Esophagus squamous epithelium (tissue), 5 donors: ENCODE measurements at places on chromosomes 13 and 19.

DNA sequence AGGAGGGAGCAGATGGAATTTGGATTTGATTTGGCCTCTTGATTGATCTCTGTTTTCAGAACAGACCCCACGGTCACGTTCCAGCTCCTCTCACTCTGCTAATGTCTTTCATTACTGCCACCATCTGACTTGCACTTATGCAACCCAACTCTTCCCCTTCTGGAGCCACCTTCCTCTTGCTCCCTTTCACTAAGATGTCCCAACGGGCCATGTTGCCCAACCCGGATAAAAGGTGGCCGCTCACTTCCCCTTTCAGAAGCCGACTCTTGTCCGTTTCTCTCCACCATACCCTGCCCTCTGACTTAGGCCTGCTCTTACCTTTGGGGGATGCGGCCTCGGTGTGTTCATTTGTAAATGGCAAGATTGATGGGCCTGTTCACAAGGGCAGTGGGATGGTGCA is 27.4 kb upstream of the CYP4F8 start:
- DNase-seq: no peak

GRCh38 chr13:60642552-60642951 is 245.5 kb downstream of the TDRD3 start:
- no peak for DNase-seq

- DNase-seq: no peak
Measured at GRCh38 chr19:23075031-23075733, 41.6 kb upstream of the ZNF730 start.

GRCh38 chr19:45376045-45376724 is 5.8 kb upstream of the ERCC2 start:
- no peak for DNase-seq

DNA sequence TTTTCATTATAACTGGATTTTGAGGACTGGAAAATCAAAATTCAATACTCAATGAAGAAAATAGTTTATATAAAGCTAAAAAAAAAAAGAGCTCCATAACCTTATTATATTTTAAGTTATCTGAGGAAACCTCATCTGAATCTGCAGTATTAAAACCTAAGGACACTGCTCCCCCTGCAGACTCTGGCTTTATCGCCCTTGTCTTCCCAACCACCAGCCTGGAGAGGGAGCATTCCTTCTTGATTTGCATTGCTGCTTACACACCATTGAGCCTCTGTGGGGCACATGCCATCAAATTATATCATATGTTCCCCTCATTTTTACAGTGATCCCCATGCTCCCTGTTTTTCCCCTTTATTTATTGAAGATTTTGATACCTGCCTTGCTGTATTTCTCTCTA is 871.4 kb upstream of the GPC6 start:
- no peak for DNase-seq

- no peak for DNase-seq
Measured at GRCh38 chr19:48398375-48399235, 5.1 kb downstream of the GRIN2D start.

DNA sequence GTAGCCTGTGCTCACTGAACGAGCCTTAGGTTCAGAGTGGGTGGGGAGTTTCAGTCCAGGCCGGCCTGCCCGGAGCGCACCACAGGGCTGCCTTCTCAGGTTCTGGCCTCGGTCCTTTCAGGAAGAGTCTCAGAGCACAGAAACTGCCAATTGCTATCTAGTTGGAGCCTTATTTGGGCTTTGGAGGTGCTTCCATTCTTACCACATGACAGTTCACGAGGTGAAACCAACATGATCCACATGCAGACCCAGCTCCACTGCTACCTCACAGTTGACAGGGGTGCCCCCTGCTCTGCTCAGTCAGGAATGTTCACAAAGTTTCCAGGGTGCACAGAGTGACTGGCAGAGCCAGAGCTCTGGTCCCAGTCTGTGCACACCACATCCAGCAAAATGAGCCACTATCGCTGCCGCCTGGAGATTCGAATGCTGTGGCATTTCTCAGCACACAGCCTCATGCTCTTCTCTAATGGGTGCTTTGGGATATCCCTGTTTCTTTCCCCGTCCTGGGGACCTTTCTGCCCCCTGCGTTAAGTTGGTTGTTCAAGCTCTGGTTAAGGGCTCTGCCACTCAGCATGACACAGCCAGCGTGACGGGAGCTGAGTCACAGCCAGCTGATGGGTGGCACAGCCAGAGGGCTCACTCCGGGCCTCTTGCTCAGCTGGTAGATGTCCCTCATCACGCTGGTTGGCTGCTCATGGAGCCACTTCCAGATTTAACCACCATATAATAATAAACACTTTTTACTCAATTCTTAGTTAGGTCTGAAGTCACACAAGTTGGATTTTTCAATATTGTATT is 7.5 kb upstream of the SACS start:
- DNase-seq: no peak

DNA sequence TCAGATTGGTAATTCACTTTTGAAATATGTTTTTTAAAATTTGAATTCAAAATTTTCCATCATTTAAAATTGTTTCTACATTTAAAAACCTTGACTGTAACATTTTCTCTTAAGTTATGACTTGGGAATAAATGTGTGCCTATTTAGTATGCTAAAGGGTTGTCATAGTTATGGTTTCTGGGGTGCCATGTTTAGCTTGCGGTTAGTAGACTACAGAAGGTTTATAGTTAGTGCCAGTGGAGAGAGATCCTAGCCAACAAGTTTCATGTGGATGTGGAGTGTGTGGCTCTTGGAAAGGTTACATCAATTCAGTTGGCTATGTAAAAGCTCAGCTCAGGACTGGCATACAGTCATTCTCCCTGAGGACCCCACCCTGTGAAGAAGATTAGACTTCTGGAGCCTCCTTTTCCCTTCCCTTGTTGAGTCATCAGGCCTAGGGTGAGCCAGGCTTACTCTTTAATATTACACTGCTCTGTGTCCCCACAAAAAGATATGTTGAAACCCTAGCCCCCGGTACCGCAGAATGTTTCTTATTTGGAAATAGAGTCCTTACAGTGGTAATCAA is 20.4 kb downstream of the LMO7 start:
- no peak for DNase-seq

GRCh38 chr19:28727480-28728159 is 485.3 kb downstream of the UQCRFS1 start:
- DNase-seq: no peak

DNA sequence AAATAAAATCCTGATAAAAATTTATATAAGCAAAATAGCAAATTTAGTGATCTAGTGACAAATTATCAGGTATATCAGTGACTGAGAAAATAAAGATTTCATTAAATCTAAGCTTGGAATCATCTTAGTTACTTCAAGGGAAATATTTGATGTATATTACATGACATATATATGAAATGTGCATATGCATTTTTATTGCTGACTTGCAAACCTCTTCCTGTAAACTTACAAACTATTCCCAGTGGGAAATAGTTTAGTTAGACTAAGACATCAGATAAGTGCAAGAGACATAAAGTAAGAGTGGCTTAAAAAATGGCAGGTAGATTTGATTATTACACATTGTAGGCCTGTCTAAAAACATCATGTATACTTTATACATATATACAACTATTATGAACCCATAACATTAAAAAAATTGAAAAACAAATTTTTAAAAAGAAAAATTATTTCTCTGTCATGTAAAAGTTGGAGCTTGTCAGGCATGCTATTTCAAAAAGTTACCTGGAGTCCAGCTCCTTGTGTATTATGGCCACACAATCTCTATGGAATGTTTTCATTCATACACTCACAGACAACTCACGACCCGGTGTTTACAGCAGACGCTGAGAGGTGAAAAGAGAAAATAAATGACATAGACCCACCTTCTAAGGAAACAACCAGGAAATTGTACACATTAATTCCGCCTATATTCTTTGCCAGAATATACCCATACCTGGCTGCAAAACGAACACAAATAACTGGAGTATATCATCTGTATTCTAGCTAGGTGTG is 724.5 kb downstream of the SLITRK6 start:
- DNase-seq: no peak

- no peak for DNase-seq
Measured at GRCh38 chr13:79898996-79899395, 418.0 kb downstream of the NDFIP2 start.
